CD8-positive, alpha-beta memory T cell (primary cell): ENCODE measurements at places on chromosomes 12 and 14. TPM values are rescaled to one million over a fixed set of nuclear protein-coding genes. Genes with fewer than 3 reads are reported as not detected.

GRCh38 chr14:55545779-55546178 lies 34.2 kb upstream of the KTN1 start:
- DNase-seq = no peak

The PUS7L gene
- 26.3 TPM for polyA plus RNA-seq

The TMEM121 gene
- polyA plus RNA-seq = 3.8 TPM

GRCh38 chr14:31536201-31536960 lies 24.8 kb upstream of the NUBPL start:
- DNase-seq = no peak

The KLRC1 gene
- polyA plus RNA-seq = 65.1 TPM

DNA sequence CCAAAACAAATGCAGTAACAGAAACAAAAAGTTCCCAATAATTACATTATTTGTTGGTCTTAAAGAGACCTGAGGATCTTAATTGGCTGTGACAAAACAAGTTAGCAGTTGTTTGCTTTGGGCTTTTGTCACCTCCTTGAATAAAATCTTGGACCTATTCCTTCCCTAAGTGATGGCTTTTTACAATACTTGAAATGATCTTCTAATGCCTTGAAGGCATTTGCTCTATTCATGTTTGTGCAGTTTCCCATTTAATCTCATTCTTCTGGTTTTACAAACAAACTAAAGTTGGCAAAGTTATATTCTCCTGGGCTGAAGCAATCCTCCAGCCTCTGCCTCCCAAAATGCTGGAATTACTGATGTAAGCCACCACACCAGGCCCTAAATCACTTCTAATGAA lies 98.8 kb downstream of the OSBPL8 start:
- no peak for DNase-seq

The TAS2R19 gene
- 0.52 TPM for polyA plus RNA-seq

- no peak for DNase-seq
Observed at GRCh38 chr14:103547941-103548462, 14.5 kb downstream of the BAG5 start.

The ZBTB42 gene
- polyA plus RNA-seq = 2.7 TPM

GRCh38 chr12:7190268-7191055 lies 976 bp downstream of the PEX5 start:
- no peak for DNase-seq

GRCh38 chr14:105075379-105076295 lies 10.4 kb upstream of the GPR132 start:
- DNase-seq = no peak
